ENCODE measurements at places on chromosomes 5 and 9.

DNA sequence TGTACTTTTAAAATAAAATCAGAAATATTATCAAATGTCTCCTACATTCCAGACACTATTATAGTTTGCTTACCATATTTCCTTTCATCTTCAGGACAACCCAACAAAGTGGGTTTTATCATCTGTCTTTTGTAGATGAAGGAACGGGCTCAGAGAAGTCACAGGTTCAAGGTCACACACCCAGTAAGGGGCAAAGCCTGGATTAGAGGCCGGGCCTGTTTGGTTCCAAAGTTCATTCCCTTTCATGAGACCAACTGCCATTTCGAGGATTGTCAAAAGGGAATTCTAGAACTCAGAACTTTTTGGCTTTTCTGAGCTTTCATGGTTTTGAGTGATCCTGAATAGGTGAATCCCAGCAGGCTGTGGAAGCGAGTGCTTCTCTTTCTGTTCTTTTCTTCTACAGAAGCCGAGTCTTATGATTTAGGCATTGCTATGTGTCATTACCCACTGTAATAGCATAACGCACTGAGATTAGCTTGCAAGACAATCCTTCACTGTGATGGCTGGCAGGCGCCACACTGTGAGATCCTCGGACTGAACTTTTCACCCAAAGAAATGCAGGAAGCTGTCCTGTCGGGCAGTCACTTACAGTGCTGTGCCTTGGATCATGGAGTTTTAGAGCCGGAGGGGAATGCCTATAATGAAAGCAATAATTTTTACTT is 43.8 kb upstream of the ANKH start:
- no peak for DNase-seq

DNA sequence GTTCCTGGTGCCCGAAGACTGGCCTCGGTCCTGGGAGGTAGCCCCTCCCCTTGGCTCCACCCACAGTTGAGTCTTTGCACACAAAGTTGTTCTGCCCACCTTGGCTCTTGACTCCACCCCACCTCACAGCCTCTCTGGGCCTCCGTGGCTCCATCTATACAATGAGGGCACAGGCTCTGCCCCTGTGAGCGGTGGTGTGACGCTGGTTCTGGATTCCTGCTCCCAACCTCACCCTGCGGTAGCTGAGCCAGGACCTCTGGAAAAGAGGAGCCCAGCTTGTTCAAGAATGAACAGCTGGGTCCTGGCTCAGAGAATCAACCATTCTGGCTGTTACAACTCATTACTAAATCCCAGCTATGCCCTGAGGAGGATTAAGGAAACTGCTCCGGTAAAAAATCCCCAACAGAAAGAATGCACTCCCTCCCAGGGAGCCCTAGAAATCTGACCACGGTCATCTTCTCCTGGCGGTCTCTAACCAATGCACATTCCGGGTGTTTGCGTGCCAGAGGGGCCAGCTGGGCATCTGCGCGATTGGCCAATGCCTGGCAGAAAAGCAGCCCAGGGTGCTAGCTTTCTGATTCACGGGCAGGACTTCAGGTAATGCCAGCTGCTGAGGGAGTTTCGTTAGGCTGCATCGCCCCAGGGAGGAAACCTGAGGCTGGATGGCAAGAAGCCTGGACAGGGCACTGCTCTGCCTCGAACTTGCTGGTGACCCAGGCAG is 9.9 kb upstream of the GRHPR start:
- peak; percentile 72 for DNase-seq

- no peak for DNase-seq
Observed at GRCh38 chr5:152501294-152501693, 96.2 kb upstream of the NMUR2 start.

DNA sequence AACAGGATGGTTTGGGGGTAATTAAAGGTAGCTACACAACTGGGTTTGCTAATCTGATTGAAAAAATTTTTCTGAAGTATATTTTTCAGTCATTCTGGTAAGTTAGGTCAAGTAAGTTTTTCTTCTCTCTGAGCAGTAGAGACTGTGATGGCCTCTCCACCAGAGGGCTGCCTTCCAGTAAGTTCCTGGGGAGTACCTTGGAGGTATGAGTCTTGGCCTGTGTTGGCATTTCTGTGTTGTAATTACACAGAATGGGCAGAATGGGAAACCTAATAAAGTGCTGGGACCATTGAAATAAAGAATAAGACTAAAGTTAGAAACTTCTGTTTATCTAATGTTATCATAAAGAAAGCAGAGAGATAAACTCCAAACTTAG is 430.8 kb downstream of the ARHGEF28 start:
- peak; percentile 53 for DNase-seq

DNA sequence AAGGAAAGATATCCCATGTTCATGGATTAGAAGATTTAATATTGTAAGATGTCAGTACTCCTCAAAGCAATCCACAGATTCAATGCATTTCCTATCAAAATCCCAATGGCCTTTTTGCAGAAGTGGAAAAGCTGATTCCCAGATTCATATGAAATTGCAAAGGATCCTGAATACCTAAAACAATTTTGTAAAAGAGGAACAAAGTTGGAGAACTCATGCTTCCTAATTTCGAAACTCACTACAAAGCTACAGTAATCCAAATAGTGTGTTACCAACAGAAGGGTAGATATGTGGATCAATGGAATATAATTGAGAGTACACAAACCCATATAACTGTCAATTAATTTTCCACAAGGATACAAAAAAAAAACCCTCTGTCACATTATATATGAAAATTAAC is 154.3 kb upstream of the ZNF618 start:
- no peak for DNase-seq

- no peak for DNase-seq
Observed at GRCh38 chr9:94984891-94985476, 258.5 kb downstream of the AOPEP start.

GRCh38 chr9:93246111-93246510 is 62.2 kb downstream of the WNK2 start:
- DNase-seq: no peak

DNA sequence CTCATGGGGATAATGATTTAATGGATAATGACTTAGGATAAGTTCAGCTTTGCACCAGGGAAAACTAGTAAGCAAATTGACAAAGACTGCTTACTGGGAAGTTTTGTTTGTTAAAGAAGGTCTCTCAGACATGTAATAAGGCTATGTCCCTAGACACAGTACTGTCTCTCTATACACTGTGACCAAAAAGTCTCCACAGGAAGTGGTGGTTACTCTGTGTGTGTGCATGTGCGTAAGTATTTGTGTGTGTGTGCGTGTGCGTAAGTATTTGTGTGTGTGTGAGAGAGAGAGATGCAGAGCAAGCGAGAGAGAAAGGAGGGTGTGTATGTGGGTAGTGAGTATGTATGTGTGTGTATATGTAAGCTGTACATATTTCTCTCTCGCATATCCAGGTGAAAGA is 229.6 kb downstream of the GLIS3 start:
- no peak for DNase-seq

DNA sequence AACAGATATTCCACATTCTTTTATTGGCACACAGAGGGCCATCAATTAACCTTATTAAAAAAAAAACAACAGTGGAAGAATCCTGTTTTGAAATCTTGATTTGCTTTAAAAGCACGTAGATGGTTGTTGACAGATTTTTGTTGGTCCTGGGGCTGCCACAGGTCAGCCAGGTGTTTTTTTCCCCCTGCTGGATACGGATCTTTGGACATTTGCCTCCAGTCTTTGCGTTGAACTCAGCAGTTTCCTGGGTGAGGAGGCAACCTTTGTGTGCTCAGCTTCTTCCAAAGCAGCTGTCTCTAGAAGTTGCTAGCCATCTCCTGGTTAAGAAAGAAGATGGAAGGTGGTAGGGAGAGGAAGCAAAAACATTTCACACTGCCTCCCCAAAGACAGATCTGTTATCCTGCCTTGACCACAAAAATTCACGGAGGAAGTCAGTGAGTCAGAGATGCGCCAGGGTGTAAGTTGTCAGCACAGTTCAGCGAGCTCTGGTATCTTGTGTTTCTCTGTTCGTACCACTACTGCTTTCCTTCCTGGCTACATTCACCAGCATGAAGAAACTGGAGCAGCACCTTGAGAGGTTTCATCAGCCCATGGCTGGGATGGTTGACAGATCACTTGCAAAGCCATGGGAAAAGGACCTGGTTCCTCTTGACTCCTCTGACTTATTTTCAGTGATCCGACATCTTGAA is 207.3 kb downstream of the ARHGAP26 start:
- DNase-seq: peak; percentile 71

DNA sequence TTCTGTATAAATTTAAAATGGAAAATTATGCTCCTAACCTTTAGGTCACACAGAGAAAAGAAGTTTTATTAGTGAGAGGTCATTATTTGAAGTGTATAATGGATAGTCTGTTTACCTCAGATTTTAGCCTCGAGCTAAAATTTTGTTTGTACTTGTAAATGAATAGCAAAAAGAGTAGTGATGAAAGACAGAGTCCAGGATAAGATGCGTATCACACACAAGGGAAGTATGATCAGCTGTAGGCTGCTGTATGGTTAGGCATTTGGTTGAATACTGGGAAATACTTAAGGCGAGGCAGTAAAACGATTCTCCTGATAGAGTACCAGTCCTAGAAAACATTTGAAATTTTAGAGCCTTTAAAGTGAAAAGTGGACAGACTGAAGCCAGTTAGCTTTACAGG is 92.7 kb downstream of the FBXL7 start:
- no peak for DNase-seq

GRCh38 chr9:93003552-93004407 is 54.7 kb upstream of the SUSD3 start:
- peak; percentile 43 for DNase-seq

DNA sequence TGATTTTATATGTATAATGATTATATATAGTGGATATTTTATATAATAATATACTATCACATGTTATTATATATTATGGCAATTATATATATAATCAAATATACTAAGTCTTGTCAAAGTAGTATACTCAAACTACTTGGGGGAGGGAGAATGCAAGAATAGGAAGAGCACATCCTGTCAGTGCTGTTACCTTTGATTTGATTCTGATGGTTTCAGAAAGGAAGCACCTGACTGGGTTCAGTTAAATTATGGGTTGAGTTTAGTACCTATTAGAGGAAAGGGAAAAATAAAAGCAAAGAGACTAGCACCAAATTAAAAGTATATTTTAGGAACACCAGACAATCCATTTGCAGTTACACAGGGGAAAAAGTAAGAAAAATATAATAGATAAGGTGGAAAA is 107.6 kb downstream of the GRIA1 start:
- no peak for DNase-seq

- peak; percentile 9 for DNase-seq
Observed at GRCh38 chr5:32308946-32309345, 3.8 kb downstream of the MTMR12 start.

- no peak for DNase-seq
Observed at GRCh38 chr9:135023088-135023785, 64.2 kb upstream of the OLFM1 start.

DNA sequence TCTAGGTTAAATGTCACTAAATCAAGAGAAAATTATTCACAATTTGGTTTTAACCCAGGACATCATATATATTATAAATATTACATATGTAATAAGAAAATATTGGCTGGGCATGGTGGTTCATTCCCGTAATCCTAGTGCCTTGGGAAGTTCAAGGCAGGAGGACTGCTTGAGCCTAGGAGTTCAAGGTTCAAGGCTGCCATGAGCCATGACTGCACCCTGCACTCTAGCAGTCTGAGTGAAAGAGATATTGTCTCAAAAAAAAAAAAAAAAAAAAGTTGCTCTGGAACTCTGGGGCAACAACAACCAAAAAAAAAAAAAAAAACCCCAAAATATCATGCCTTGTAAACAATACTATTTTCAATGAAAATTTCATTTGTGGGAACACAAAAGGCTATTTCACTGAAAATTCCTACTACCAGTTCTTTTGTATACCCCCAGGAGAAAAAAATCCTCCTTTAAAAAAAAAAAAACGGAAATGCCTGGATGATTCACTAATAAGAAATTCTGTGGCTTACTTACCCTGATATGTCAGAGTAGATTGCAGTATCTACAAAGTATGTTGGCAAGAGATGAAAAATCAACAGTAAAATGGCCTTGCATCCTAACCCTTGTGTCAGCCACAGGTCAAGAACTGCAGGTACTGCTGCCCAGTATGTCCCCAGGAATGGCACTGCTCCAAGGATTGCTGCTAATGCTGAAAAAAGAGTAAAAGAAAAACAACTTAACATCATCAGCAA is 22.6 kb upstream of the CTNNAL1 start:
- peak; percentile 91 for DNase-seq

- DNase-seq: peak; percentile 42
Observed at GRCh38 chr9:4689021-4689420, 9.7 kb downstream of the CDC37L1 start.

GRCh38 chr9:22147813-22148527 is 138.9 kb upstream of the CDKN2B start:
- peak; percentile 93 for DNase-seq

- DNase-seq: no peak
Observed at GRCh38 chr5:173198049-173198448, 37.0 kb downstream of the NKX2-5 start.

- no peak for DNase-seq
Observed at GRCh38 chr5:27220752-27221151, 182.4 kb upstream of the CDH9 start.

- no peak for DNase-seq
Observed at GRCh38 chr5:176601901-176602482, 8.0 kb downstream of the GPRIN1 start.

DNA sequence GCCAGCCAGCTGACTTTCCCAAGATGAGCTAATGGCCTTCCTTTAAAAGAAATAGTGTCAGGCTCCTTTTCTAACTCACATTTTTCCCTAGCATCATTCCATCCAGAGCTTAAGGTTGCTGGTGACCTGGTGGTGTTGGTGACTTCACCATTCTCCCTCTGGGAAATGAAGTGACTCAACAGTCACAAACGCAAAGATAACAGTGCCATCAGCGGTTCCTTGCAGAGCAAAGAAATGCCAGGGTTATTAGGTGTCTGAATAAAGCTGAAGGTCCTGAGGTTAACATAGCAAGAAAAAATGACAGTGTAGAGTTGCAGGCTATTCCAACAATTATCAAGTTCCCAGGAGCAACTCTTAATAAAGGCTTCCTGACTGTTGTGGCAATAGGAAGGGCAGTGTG is 111.8 kb upstream of the SLC44A1 start:
- DNase-seq: peak; percentile 47

GRCh38 chr5:68354315-68354714 is 138.8 kb downstream of the PIK3R1 start:
- DNase-seq: no peak

- DNase-seq: no peak
Observed at GRCh38 chr5:177388521-177389052, 4.4 kb downstream of the SLC34A1 start.

GRCh38 chr5:139649082-139649991 is 1.2 kb downstream of the CXXC5 start:
- no peak for DNase-seq

- DNase-seq: no peak
Observed at GRCh38 chr5:115818821-115819220, 2.4 kb upstream of the CDO1 start.

- DNase-seq: no peak
Observed at GRCh38 chr5:39515881-39516280, 91.1 kb upstream of the DAB2 start.

Measured in fibroblast of the aortic adventitia (primary cell).